Peyer's patch (tissue), 4 donors: ENCODE measurements at places on chromosomes 5 and 9. TPM values are rescaled to one million over a fixed set of nuclear protein-coding genes. Genes with fewer than 3 reads are reported as not detected.

DNA sequence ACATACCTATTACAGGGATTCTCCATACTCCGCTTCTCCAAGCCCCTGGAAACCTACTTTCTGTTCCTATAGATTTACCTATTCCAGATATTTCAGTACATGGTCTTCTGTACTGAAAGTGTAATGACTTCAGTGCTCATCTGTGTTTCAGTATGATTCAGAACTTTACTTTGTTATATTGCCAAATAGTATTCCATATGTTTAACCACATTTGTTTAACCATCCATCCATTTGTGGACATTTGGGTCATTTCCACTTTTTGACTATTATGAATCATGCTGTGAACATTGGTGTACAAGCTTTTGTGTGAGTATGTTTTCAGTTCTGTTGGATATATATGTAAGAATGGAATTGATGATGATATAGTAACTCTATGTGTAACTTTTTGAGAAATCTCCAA, 188.9 kb downstream of the PDZD2 start:
- DNase-seq: no peak

The IRGM gene
- total RNA-seq: 1.9 TPM

The PDE6A gene
- total RNA-seq: not detected

- no peak for DNase-seq
Observed at GRCh38 chr5:2442496-2443354, 308.8 kb downstream of the IRX2 start.

- DNase-seq: no peak
Observed at GRCh38 chr5:170641589-170642031, 137.8 kb downstream of the KCNIP1 start.

- DNase-seq: no peak
Observed at GRCh38 chr9:87887661-87888480, 5.2 kb downstream of the SPATA31E1 start.

The TAS2R1 gene
- total RNA-seq: not detected

- DNase-seq: no peak
Observed at GRCh38 chr5:54905942-54906537, 79.4 kb downstream of the ESM1 start.

GRCh38 chr9:114994768-114995167, 64.4 kb upstream of the TNFSF8 start:
- no peak for DNase-seq

GRCh38 chr5:155475318-155475717, 461.8 kb downstream of the KIF4B start:
- DNase-seq: no peak

The FYB1 gene
- 184 TPM for total RNA-seq

The OR2Y1 gene
- total RNA-seq: not detected

- no peak for DNase-seq
Observed at GRCh38 chr9:110980261-110980660, 58.0 kb downstream of the LPAR1 start.

DNA sequence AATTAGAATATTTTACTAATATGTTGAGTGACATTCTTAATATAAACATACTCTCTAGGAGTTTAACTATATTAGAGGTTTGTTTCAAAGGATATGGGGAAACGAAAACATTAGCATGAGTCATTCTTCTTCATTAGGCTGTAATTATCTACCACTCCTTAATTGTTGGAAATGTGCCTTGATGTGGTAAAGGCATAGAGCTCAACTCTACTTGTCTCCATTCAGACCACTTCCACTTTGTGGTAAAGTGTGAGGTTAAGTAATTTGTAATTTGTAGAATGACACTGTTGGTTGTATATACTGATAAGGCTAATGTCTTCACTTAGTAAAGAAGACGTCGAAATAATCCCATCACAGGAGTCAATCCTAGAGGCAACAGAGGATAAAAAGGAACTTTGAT, 58.1 kb downstream of the HAPLN1 start:
- DNase-seq: no peak

The ZNF189 gene
- 25.6 TPM for total RNA-seq

GRCh38 chr5:159851053-159851452, 65.2 kb upstream of the ADRA1B start:
- DNase-seq: no peak

The SLC22A4 gene
- 37.3 TPM for total RNA-seq

- DNase-seq: no peak
Observed at GRCh38 chr5:56011835-56012234, 17.1 kb upstream of the IL6ST start.

- no peak for DNase-seq
Observed at GRCh38 chr5:87877495-87877894, 391.1 kb downstream of the TMEM161B start.

DNA sequence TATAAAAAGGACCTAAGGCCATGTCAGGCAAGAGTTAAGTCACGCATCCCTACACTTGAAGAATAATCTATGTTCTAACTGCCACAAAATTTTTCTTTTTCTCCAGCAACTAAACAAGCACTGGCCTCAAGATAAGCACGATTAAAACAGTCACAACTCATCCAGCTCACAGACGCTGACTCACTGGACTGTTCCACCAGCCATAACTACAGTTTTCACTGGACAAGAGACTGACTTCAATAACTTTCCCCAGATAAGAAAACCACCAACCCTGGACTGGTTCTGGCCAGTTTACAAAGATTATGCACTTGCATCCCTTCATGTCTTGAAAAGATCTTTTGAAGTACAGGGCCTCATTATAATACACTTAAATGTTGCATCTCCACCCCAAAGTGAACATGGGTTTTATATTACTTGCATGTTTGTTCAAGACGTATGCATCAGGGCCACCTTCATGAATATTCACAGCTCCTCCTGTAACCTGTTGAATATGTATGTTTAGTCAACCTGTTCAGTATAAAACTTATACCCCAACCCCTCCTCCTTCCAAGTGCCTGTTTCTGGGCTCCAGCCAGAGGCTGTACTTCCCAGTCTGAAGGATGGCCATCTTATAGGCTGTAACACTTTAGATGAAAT, 129.3 kb upstream of the EPB41L4A start:
- DNase-seq: no peak

GRCh38 chr9:126437701-126438100, 111.1 kb downstream of the MVB12B start:
- no peak for DNase-seq

DNA sequence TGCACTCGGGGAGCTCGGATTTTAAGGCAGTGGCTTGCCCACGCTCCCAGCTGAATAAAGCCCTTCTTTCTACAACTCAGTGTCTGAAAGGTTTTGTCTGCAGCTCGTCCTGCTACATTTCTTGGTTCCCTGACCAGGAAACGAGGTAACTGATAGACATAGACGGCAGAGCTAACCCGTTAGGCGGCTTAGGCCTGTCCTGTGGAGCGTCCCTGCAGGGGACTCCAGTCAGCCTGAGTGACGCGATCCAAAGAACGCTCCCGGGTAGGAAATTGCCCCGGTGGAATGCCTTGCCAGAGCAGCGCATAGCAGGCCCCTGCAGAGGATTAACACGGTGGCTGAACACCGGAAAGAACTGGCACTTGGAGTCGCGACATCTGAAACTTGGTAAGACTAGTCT, 1.8 kb upstream of the SELENOP start:
- DNase-seq: no peak

- no peak for DNase-seq
Observed at GRCh38 chr5:41181691-41182564, 31.4 kb downstream of the C6 start.

DNA sequence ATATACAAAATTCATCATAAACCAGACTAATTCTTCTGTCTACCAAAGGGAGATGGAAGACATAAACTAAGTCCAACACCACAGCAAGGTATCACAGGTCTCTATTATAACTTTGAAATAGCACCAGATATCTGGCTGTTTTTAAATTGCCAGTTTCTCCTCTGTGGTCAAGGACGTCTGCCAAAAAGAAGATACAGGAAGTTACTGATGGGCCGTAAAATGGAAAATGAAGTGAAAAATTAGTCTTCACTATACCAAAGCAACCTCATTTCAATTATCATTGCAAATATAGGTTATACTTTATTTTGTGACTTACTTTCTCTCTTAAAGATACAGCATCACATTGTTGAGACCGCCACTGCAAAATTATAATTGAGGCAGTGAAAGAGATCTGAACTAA, 225.5 kb downstream of the NDUFS4 start:
- no peak for DNase-seq

DNA sequence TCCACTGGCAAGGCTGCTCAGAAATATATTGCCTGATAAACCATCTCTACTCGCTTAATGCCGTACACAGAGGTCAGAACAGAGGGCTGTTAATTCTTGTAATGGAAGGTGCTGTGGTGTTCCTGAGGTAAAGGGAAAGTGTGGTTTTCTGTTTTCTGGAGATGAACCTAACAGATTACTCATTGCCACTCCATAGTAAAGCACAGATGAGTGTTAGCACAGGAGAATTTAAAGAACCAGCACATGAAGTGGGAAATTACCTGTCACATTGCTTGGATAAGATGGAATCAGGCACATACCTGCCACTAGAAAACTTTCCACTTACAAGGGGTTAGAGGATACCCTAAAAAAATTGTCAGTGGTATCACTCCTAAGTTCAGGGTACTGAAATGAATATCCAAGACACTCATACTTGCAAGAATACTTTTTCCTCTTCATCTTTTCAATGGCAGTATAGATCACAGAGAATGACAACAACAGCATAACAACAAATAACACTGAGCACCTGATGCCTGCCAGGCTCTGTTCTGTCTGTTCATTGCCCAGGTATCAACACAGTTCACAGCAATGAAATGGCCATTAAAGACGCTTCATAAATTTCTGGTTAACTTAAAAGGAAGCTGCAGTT, 152.9 kb upstream of the GNA14 start:
- DNase-seq: no peak

DNA sequence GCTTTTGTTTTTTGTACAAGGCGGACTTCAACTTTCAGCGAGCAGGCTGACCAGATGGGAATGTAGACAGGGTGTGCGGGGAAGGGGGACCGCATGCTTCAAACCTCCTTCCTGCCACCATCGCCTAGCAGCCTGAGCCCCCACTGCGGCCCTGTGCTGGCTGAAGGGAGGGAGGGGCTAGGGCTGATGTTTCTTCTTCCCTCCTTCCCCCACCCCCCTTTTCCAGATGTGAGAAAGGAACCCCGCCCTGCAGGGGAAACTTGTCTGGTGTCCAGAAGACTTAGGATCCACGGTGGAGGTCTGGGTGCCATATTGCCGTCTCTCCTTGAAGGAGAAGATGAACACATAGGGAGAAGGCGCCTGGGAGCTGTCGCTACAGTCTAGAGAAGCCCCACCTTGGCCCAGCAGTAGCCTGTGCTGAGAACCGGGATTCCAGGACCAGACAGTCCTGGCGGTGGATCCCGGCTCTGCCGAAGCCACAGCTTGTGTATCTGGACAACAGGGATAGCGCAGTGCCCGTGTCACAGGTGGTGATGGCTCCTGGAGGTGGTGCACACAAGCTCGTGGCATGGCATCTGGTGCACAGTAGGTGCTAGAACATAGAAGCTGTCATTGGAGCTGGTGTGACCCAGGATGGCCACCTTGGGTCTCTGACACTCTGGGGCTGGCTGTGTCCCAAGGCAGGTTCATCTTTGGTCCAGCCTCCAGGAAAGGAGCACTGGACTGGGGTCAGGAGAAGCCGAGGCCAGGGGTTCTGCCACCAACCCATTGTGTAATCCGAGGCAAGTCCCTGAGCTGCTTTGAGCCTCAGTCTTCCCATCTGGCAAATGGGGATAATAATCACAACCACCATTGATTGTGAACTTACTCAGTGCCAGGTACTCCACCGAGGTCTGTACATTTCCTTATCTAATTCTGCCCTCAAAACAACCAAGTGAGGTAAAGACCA, 205.6 kb downstream of the C9orf50 start:
- no peak for DNase-seq

- no peak for DNase-seq
Observed at GRCh38 chr5:66645039-66645438, 48.8 kb downstream of the MAST4 start.

The FAT2 gene
- total RNA-seq: not detected

- DNase-seq: no peak
Observed at GRCh38 chr5:119049824-119050449, 20.9 kb upstream of the DMXL1 start.

DNA sequence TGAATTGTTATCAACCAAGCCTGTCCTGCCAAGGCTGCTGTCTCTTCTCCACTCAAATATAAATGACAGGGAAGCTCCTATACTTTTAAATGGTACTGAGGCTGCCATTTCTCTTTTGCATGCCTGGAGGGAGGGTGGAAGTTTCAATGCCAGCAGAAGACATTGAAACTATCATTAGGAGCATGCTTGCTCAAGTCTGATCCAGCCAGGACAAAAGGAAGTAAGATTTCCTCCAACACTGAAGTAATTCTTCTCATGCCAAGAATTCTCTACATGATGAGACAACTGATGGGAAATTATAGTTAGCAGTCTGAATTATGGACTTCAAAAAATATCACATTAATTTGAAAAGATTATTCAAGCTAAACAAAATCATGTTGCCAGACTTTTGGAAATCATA, 5.4 kb downstream of the SPINK6 start:
- no peak for DNase-seq

- DNase-seq: no peak
Observed at GRCh38 chr9:79662537-79662956, 90.8 kb downstream of the TLE4 start.

The MCIDAS gene
- not detected for total RNA-seq

- no peak for DNase-seq
Observed at GRCh38 chr5:76245590-76245989, 157.5 kb upstream of the IQGAP2 start.

- DNase-seq: no peak
Observed at GRCh38 chr9:120480707-120481106, 99.3 kb downstream of the CDK5RAP2 start.

DNA sequence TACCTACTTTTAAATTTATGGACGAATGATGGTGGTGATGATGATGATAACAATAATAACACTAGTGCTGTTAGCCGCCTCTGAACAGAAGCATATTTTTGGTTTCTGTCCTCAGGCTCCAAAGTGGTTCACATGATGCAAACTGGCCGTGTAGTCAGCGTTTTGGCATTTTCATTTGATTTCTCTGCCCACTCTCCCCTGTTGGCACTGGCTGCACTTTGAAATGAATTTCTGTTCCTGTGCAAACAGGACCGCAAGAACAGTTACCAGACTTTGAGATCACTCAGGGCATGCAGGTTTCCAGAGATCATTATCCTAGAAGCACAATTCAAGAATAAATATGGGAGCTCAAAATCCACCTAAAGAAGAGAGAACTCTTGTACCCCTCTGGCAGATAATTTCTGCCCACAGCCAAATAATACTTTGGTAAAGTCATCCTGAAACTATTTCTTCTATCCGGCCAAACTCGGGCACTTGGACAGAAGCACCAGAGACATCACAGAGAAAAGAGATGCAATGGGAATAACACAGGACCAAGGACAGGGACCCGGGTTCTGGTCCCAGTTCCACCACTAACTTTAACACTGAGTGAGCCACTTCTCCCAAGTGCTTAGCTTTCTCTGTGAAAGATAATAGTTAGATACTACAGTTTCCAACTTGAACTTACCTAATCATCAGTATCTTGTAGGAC, 201.7 kb upstream of the PTGER4 start:
- no peak for DNase-seq

The OR1J4 gene
- not detected for total RNA-seq

The TTLL11 gene
- total RNA-seq: 9.9 TPM

DNA sequence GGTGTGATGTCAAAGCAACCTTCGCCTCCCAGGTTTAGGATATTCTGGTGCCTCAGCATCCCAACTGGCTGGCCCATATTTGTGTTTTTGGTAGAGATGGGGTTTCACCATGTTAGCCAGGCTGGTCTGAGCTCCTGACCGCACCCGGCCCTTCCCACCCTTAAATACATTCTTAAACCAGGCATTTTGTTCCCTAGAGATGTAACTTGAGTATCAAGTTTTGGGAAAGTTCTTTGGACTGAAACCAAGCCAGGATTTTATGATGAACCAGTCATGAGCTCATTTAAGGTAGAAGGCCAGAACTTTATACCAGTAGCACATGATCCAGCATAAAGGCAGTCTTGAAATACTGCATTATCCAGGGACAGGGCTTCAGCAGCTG, 3.5 kb downstream of the RPL7A start:
- no peak for DNase-seq

The GRM6 gene
- total RNA-seq: not detected
